ENCODE measurements at places on chromosomes 12 and 14.

GRCh38 chr14:39446131-39446744 is 14.0 kb upstream of the FBXO33 start:
- no peak for DNase-seq

DNA sequence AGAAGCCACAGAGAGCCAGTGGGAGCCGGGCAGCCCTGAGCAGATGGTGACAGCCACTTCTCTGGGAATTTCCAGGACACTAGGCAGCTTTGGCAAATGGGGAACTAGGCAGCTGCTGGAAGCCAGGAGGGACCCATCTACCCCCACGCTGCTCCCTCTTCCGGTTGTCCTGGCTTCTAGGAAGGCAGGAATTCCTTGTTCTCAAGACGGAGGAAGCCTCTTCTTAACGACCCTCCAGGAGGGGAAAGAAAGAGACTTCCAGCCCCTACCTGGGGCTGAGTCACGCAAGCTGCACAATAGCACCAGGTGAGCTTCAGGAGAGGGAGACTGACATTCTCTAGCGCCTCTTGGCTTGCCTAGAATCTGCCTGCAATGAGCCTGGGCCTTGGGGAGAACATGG is 141.5 kb downstream of the ANO2 start:
- no peak for DNase-seq

DNA sequence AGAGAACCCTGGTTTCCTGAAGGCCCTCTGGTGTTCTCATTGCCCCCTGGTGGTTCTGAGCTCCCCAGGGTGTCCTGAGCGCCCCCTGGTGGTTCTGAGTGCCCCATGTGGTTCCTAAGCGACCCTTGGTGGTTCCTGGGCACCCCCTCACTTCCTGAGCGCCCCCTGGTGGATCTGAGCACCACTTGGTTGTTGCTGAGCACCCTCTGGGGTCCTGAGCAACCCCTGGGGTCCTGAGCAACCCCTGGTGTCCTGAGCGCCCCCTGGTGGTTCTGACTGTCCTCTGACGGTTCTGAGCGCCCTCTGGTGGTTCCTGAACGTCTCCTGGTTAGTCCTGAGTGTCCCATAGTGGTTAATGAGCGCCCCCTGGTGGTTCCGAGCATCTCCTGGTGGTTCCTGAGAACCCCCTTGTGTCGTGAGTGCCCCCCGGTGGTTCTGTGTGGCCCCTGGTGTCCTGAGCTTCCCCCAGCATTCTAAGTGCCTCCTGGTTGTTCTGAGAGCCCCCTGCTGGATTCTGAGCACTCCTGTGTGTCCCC is 568.3 kb downstream of the TMEM121 start:
- DNase-seq: no peak

- DNase-seq: no peak
These were observed 415.2 kb upstream of the OR4E1 start for GRCh38 chr14:22088614-22089342.

DNA sequence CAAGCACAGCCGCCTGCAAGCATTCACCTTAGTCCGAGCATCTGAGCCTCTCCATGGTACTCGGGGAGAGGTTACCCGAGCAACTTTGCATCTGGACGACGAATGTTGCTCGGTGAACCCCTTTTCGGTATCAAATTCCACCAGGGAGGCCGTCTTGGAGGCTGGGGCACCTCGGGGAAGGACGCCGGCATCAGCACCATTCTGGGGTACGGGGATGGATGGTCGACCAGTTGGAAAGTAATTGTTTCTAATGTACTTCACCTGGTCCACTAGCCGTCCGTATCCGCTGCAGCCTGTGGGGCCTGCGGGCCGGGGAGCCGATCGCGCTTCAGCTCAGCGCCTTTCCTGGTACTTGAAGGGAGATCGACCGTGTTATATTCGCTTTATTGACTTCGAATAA is 161.7 kb upstream of the RTL1 start:
- DNase-seq: no peak

DNA sequence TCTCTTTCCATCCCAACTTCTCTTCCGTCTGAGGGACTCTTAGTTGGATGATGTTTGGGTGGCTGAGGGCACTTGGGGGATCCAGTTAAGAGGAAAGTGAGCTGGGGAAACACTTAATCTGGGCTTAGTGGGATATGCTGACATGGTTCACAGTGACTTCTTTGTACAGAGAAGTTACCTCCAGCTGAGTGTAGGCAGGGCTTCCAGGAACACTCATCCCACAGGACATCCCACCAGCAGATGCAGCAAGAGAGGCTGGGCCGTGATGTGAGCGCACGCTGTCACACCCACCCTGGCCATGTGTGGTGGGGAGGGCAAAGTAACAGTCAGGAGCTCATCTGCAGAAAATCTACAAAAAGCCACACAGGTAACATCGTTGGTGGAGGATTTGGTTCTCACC is 832 bp upstream of the CACNA2D4 start:
- no peak for DNase-seq

- no peak for DNase-seq
These were observed 124.5 kb upstream of the TBX5 start for GRCh38 chr12:114530417-114530816.

- no peak for DNase-seq
These were observed 7.5 kb upstream of the NID2 start for GRCh38 chr14:52076334-52076733.

DNA sequence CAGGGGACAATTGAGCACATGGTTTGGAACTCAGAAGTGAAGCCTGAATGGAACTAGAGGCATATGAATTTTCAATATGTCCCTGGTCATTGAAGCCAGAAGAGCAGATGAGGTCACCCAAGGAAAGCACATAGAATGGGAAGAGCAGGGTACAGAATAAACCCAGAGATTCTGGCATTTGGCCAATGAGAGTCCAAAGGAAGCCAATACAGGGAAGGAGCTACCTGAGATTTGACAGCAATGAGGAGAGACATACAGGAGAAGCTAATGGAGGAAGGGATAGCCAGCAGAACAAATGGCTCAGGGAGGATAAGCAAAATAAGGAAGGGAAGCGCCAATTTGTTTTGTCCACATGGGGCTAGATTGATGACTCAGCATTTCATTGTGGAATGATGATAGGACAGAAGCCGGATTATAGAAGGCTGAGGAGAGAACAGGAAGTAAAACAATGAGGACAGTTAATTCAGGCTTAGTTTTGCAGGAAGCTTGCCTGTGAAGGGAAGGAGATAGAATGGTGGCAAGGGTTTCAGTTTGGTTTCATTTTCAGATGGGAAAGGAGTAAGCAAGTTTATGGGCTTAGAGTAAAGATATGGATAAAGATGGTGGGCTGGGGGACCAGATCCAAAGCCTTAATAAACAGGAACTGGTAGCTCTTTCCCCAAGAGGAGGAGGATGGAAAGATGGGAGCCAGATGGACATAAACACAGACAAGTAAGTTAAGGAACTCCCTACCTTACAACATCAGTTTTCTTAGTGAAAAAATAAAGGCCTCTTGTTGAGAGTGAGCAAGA is 3.2 kb upstream of the SPTSSA start:
- no peak for DNase-seq

DNA sequence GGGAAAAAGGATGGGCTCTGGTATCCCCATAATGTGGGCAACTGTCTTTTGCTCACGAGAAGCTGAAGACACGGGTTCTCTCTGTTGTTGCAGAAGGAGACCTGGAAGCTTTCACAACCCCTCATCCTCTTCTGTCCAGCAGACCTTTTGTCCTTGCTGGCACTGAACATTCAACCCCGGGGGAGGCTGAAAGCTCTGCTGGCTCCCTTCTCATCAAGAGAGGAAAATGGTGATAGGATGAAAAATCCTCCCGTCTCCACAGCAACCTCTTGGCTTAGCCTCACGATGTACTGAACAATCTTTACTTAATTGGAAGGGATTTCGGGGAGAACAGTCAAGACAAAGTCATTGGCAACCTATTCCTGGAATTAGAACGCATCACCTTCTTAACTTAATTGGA is 39.0 kb downstream of the ELK3 start:
- DNase-seq: no peak

DNA sequence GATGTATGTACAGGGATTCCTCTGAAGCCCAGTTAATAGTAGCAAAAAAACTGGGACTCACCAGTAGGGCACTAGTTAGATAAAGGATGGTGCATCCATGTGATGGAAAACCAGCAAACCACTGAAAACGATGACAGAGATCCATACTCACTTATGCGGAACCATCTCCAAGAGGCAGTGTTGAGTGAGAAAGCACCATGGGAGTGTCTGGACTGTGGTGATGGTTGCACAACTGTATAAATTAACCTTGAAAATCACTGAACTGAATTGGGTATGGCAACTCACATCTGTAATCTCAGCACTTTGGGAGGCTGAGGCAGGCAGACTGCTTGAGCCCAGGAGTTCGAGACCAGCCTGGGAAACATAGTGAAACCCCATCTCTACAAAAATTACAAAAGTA is 53.6 kb upstream of the ZFP36L1 start:
- DNase-seq: no peak

DNA sequence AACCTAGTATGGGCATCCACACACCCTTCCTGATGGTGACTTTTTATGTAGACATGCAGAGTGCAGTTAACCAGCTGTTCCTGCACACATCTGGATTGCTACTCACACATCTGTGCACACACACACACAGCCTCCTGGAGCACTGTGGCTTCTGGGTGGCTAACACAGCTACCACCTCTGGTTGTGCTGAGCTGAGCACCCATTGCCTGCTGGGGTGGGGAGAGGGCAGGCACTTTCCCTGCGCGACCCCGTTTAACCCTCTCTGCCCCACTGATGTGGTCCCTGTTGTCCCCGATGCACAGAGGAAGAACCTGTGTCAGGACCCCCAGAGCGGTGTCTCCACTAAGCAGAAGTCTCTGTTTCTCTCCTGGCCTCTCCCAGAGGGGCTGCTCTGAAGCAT is 14.4 kb upstream of the SERPINA3 start:
- no peak for DNase-seq

- no peak for DNase-seq
These were observed 120.7 kb downstream of the ADGRD1 start for GRCh38 chr12:131074221-131075083.

Data from activated T-helper 1 cell treated with Interleukin-2 at 50 U/mL for 16 hours (primary cell).